Naive B cell (primary cell): ENCODE measurements at places on chromosomes 11 and 22.

DNA sequence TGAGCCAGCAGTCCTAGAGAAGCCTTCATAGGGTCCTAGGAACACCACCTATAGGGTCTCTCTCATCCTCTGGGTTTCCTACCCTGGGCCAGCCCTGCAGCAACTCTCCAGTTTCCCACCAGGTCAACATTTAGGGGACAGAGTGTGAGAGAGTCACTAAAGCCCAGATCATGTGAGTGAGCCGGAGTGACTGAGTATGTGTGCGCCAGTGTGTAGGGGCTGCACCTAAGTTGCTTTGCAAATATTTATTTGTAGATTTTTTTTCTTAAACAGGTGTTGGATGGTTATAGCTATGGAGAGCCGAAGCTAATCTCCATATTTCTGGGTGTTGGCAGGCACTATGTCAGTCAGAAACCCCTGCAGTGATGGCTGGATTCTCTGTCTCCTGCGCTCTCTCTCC is 232.5 kb upstream of the NCAM1 start:
- DNase-seq = no peak

DNA sequence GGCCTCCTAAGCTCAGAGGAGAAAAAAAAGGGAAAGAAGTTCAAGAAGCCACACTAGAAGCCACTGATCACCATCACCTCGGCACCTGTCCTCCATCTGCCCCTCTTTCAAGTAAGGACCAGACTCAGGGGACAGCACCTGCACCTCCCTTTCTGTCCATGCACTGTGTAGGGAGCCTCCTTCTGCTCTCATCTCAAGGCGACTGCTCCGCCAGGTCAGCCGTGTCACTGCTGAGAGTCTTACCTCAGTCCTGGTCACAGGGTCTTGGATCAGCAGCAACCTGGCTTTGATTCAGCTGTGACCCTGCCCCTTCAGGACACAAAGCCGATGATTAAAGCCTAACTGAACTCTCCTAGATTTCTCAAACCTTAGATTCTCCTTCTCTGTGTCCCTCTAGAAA is 101.5 kb downstream of the ZNF280B start:
- DNase-seq = no peak

DNA sequence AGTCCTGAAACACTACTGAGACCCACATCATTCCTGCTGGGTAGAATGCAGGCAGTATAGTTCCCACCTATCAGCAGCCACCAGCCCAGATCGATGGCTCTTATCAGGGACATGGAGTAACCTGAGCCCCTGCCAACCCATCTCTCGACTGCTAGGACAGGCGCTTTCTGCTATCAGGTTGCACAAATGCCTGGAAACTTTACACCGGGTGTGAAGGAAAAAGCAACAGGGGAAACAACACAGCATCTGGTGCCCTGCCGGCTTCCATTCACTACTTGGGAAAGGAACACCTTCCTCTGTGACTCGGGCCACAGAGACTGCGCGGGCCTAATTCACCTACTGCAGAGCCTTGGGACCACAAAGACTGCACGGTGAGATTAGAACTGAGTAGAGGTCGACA is 18.5 kb downstream of the RBFOX2 start:
- no peak for DNase-seq

- DNase-seq = no peak
Observed at GRCh38 chr11:117881217-117881616, 4.8 kb upstream of the FXYD6 start.

GRCh38 chr11:75570559-75571139 is 8.6 kb downstream of the SERPINH1 start:
- no peak for DNase-seq

DNA sequence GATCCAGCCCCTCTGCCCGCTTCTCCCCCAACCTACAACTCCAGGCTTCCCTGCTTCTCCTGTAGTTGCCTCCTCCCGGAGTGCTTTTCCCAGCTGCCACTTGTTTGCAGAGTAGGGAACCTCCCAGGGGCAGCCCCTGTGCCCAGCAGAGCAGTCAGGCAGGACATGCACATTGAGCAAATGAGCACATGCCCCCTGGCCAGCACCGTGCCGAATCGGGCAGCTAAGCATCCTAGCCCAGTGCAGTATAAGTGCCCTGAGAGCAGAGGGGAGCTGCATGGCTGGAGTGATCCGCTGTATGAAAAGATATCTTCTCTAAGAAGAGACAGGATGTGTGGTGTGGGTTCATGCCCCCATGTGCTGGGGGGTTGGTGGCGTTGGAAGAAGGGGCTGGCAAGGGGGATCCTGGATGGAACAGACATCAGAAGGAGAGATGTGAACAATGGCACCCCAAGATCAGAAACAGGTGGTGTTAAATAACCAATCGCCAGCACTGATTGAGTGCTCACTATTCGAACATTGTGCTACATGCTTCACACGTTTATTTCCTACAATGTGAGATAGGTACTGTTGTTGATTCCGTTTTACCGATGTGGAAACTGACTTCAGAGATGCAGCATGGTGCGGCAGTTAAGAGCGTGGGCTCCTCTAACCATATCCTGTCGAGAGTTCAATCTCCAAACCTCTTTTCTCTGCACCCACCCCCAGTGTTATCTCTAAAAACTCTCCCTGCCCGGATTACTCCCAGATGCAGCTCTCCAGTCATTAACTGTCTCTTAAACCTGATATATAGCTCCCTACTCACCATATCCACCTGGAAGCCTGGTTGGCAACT is 1.2 kb downstream of the AIP start:
- no peak for DNase-seq

- peak; percentile 76 for DNase-seq
Observed at GRCh38 chr11:121482231-121483129, 29.7 kb upstream of the SORL1-AS1 start.

DNA sequence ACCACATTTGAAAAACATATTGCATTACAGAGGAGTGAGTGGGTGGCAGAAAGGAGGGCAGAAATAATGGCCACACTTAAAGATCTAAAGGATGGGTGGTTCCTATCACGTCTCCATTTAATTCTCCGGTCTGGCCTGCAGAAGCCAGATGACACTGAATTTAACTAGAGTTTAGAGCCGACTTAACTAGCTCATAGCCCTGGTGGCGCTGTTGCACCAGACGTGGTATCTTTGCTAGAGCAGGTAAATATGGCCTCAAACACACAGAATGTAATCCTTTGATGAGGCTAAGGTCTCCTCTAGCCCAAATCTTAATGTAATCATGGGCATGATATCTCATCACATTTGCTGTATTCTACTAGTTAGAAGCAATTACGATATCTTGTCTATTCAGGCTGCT is 51.5 kb upstream of the GAL start:
- DNase-seq = no peak

DNA sequence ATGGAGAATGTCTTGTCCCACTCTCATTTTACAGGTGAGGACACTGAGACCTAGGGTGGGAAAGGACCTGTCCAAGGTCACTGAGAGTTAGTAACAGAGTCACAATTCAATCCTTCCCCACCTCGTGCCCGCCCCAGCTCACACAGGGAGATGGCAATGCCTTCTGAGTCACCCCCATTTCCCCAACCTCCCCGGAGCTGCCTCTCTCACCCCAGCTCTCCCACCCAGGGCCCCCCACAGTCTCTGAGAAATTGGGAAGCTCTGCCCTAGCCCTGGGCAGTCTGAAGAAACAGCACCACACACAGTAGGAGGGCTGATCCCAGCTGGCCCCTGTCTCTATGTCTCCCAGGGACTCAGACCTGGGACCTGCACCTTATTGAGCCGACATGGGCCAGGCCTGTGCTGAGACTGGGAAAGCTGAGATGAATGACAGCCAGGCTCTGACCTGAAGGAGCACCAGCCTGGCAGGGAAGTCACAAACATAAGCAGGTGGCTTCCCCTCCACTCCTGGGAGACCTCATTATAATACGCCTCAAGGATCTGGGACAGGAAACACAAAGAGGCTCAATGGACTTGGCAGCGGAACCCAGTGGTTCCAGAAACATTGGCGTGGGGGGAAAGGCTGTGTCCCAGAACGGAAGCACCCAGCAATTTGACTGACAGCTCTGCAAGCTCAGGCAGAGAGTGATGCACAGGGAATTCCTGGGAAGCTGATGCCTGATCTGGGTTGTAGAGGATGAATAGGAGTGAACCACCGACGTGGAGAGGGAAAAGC is 51.0 kb downstream of the CD6 start:
- no peak for DNase-seq

- no peak for DNase-seq
Observed at GRCh38 chr11:62142043-62142375, 18.2 kb downstream of the INCENP start.

- DNase-seq = no peak
Observed at GRCh38 chr11:29448246-29448877, 568.5 kb downstream of the KCNA4 start.
